ENCODE measurements at places on chromosomes 2 and 18.

DNA sequence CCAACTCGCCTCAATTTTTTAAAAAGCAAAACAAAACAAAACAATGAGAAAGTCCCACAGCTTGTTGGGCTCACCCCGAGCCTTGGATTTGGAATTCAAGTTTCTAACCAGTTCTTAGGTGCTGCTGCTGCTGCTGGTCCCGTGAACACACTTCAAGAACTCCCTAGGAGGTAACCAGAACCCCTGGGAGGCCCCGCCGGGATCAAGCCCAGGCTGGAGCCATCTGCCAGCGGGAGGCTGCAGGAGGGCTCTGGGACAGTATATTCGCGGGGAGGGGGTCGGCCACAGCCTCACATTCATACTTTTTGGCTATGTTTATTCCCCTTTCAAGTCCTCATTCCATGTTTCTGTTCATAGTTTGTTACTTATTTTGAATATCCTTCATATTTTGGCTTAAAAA lies 223.4 kb downstream of the TFCP2L1 start:
- no peak for DNase-seq

GRCh38 chr2:120470041-120470965 lies 124.4 kb downstream of the INHBB start:
- peak; percentile 91 for DNase-seq

DNA sequence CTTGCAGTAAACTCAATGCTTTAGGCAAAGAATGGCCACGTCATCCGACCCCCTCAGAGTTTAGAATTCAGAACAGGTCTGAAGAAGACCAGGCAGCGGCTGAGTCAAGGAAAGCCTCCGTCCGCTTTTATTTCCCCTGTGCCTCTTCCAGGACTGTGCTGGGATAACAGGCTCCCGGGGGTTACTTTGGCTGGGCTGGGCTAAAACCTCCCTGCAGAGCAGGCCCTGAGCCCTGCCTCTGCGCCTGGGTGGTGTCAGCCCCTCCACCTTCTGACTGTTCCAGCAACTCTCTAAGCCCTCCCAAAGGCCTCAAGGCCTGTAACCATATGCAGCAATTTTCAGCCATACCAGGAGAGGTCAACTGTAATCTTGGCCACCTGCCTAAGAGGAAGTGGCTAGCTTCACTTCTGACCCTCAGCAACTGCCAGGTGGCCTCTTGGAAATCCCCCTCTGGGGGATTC lies 166.5 kb downstream of the RPIA start:
- DNase-seq: peak; percentile 6

GRCh38 chr18:35158728-35159450 lies 81.9 kb upstream of the ZNF397 start:
- DNase-seq: no peak

DNA sequence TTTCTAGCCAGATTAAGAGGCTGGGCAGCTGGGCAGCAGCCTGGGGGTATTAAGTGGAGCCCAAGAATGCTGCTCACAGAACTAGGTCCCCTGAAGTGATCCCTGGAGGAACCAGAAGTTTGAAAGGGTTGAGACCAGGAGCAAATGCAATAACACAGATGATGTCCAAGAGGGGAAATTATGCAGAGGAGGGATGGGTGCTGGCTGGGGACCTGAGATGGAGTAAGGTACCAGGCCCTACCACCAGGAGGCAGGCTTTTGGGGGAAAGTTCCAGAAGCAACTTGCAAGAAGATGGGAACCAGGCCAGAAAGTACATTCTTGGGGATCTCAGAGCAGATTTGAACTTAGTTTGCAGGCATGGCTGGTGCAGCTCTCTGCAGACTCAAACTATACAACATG lies 175.1 kb downstream of the NCK2 start:
- DNase-seq: peak; percentile 34

GRCh38 chr2:233990261-233990798 lies 60.2 kb upstream of the SPP2 start:
- peak; percentile 49 for DNase-seq

DNA sequence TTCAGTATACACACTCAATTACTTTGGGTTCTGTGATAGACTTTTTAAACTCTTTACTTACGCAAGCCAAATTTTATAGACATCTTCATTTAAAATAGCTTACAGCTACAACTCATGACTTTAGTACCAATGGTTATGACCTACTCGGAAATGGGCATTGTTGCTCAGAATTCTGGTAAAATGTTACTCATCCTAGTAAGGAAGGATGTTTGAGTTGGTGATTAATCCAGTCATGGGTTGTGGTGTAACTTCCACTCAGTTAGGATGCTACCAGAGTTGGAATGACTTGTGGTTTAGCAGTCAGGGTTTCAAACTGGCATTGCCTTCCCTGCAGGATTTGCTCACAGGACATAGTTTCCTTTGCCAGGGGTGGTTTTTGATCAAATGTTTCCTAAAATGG lies 7.4 kb upstream of the NPC1 start:
- DNase-seq: peak; percentile 90

- no peak for DNase-seq
These were observed 50.5 kb downstream of the TMEM18 start for GRCh38 chr2:626491-627339.

DNA sequence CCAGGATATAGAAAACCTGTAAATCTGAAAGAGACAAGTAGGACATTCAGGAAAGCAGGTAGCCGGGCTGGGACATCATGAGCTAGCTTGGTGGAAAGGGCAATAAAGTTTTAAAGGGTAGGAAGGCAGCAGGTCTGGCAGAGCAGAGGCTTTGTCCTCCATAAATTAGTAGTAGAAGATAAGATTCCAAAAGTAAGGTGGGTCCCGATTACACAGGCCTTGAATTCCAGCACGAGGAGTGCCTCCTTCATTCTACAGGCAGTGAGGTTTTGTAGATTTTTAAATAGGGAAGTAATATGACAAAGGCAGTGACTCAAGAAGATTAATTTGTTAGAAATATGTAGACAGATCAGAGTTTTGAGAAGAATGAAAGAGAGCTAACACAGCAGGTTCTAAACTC lies 160.7 kb downstream of the DTNB start:
- peak; percentile 45 for DNase-seq

- DNase-seq: no peak
These were observed 73.6 kb downstream of the DDX1 start for GRCh38 chr2:15665067-15665942.

DNA sequence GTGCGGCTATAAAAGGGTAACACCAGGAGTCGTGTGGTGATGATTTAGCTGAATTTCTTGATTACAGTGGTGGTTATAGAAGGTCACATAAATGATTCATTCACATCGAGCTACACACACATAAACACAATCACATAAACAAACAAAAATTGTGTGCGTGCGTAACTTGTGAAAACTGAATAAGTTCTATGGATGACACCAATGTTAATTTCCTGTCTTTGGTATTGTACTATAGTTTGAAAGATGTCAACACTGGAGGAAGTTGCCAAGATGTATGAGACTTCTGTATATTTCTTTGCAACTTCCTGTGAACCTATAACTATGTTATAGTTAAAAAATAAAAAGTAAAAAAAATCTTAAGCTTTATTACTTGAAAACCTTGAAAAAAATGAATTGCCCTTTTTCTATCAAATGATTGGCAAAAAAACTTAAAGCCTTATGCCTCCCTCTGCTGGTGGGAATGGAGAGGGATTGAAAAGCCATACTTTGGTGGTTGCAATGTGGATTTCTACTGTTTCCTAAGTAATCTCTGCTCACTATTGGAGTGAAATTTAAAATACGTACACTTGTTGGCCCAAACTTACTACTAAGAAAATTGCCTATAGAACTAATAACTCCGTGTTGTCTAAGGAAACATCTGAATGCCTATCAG lies 227.7 kb downstream of the RPIA start:
- no peak for DNase-seq

DNA sequence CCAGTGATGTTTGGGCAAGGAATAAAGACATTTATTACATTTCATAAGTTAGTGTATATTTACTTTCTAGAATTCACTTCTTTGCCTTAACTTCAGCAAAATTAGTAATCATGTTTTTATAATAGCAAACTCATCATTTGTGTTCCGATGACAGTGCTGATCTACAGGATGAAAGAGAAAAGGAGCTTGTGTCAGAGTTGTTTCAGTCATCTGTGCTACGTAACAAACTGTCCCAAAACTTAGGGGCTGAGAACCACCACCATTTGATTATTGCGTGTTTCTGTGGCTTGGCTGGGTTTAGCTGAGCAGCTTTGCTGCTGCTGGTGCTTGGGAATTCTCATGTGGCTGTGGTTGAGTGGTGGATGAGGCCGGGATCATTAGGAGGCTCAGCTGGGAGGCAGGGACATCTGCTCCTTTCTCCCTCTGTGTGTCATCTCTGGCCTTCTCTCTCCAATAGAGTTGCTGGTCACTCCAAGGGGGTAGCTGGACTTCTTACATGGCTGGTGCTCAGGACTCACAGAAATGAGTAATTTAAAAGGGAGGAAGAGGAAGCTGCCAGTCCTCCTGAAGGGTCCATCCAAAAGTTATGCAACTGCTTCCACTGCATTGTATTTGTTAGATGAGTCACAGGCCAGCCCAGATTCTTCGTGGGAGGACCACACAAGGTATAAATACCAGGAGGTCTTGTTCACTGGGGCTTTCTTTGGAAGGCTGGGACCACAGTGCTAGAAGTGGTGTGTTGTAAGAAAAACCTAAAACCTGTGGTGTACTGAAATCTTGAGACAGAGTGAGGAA lies 43.4 kb upstream of the HAAO start:
- peak; percentile 100 for DNase-seq

GRCh38 chr18:73697353-73697752 lies 450.3 kb downstream of the FBXO15 start:
- no peak for DNase-seq

DNA sequence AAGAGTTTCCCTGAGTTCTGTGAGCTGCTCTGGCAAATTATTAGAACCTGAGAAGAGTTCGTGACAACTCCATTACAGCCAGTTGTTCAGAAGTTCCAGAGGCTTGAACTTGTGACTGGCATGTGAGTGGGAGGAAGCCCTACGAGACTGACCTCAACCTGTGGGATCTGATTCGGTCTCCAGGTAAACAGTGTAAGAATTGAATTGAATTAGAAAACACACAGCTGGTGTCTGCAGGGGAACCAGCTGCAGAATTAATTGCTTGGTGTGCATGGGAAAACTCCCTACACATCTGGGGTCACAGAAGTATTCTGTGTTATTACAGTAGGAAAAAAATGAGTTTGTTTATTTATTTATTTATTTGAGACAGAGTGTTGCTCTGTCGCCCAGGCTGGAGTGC lies 14.0 kb upstream of the ITSN2 start:
- no peak for DNase-seq

DNA sequence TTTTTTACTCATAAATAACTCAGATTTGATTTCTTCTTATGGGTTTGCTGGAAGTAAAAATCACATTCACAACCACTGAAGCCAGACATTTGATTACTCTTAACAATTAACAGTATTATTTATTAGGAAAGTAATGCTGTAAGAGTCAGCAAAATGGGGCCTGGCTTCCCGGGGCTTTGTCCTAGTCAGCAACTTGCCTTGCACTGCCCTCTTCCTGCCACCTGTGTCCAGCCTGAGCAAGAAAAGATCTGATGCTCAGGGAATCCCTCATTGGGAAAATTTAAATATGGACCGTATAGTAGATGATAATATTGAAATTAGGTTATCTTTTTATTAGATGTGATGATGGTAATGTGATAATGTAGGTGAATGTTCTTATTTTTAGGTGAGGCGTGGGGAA lies 30.8 kb upstream of the ACYP2 start:
- peak; percentile 39 for DNase-seq

DNA sequence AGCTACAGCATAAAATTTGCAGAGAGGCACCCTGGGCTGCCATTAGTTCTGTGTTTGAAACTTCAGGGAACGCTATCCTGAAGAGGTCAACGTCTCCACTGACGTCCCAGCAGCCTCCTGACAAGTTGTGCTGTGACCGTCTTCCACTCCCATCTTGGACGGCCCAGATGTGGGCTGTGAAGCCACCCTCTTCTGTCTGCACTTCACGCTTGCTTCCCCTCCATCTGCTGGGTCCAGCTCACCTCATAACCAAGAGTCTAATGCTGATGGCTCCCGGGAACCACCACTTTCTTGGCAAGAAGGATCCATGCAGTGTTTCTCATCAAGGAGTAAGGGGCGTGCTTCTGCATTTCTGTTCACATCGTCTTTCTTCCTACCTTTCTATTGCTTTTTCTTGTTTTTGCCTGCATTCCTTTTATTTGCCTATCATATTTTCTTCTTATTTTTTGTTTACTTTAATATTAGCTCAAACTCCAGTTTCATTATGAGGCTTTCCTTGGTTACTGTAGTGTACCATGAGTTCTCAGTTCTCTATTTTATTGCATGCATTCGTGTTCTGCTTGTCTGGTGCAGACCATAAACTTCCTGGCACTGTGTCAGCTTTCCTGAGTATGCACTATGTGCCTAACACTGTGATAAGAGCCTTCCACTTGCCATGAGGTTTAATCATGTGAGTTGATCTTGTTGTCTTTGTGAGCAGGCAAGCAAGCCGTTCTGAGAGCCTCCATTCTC lies 631.8 kb upstream of the RAB6C start:
- no peak for DNase-seq

- peak; percentile 26 for DNase-seq
These were observed 14.4 kb downstream of the HYCC2 start for GRCh38 chr2:201057087-201057521.

DNA sequence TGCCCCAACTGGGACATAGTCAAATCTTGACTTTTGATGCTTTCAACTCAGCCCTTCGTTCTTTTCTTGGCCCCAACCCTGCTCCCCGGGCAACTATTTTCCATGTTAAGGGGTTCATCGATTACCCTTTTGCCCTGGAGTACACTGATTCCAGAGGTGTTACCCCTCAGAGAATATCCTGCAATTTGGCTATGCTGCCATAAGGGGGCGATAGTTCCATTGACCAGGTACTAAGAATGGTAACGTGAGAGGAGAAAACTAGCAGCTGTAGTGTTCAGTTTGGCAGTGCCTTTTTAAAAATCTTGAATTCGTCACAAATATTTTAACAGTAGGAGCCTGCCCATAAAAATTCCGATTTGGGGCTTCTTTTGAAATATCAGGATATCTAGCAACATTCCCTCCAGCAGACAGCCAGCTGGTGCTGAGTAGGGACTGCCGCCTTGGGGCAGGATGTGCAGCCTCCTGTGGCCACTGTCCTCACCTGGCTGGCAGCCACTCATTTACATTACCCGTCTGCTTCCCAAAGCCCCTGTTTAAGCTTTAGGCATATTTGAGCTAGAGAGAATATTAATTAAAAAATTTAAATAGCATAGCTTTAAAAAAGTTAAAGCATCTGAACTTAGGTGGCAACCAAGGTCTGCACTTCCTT lies 146.3 kb upstream of the SKOR2 start:
- DNase-seq: no peak

GRCh38 chr2:216695401-216695821 lies at the start of gene IGFBP5:
Gene IGFBP5 (minus strand): TSS chr2:216695549. CDS start chr2:216694775, 774 bp downstream.
- DNase-seq: peak; percentile 91

Data from fibroblast of lung (primary cell).